ENCODE measurements at places on chromosomes 12 and 14.
A peak's percentile ranks its signal among the peaks of the same experiment; 100 is the strongest.

DNA sequence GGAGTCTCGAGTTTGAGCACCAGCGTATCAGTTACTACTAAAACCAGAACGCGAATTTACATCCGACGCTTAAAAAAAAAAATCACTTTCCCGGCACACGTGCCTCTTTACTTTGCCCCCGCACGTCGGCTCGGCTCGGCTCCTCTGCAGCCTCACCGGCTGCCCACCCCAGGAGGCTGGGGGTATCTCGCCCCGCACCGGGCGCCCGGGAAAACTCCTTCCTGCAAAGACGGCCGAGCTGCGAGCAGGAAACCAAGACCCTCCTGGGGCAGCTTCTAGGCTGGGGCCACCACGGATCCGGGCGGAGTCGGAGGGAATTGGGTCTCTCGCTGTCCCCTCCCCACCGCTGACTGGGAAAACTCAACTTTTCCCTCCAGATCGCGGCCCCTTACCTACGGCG, 610 bp downstream of the VSIG10 start:
- peak; percentile 38 for DNase-seq

DNA sequence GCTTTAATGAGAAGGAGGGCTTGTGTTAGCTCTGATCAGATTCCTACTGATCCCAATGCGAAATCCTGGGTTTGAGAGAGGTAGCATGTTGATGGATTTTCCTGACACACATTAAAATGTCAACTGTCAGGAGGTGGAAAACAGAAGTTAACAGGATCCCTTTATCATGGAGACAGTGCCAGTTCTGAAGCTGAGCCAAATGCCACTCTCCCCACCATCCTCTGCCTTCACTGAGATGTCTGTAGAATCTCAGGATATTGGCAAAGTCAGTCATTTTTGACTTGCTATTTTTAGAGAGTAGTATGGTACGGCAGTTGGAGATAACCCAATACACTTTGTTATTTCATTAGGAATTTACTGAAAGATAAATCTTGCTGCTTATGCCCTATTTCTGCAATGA, 1816.2 kb upstream of the FLRT2 start:
- no peak for DNase-seq

- no peak for DNase-seq
Measured at GRCh38 chr12:116217045-116217735, 60.3 kb downstream of the MED13L start.

GRCh38 chr14:65153101-65153500, 50.8 kb upstream of the MAX start:
- DNase-seq = no peak

DNA sequence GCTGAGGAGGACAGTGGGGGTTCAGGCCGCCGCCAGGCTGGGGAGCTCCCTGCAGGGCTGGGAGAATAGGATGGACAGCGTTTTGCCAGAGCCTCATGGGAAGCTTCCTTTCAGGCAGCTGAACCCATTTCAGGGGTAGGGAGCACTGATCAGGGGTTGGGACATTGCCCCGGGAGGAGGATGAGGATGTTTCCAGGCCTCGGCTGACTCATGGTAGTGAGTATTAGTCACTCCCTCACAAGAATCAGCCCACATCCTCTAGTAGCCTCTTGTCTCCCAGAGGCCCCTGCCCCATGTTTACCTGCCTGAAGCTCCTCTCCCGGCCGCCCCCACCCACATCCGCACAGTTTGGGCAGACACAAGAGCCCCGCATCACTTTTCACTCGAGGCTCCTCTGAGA, 89.8 kb downstream of the ZFP36L1 start:
- DNase-seq = peak; percentile 64

DNA sequence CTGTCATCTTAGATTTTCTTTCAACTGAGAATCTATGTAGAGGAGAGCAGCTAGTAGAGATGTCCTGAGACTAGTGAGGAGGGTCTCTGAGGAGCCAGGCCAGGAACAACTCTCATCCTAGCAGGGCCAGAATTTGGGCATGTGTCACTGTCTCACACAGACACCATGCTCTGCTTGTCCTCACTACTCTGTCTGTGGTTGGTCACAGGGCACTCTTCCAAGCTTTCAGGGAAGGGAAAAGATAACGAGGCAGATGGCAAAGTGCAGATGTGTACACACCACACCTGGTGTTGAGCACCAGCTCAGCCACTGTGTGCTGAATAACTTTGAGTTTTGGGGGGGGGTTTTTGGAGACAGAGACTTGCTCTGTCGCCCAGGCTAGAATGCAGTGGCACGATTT, 2.5 kb downstream of the SSPN start:
- no peak for DNase-seq

DNA sequence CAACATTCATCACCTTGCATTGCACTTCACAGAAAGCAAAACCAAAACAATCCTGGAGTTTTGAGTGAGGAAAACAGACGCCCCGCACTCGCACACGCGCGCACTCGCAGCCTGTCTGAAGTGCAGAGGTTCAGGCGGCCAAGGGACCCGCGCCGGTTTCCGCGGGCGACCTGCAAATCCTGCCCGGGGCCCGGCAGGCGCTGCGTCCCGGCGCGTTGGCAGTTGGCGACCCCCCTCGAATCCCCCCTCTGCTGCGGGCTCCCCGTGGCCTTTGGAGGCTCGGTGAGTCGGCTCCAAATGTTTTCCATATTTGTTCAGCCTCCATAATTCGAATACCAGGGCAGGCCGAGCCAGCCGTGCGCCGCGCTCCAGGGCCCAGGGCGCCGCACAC, at the start of gene SSPN:
TSS of gene SSPN (plus strand) at position 324 of the 391 bp plus-strand sequence. CDS start 100 bp downstream, outside the sequence.
- peak; percentile 77 for DNase-seq

DNA sequence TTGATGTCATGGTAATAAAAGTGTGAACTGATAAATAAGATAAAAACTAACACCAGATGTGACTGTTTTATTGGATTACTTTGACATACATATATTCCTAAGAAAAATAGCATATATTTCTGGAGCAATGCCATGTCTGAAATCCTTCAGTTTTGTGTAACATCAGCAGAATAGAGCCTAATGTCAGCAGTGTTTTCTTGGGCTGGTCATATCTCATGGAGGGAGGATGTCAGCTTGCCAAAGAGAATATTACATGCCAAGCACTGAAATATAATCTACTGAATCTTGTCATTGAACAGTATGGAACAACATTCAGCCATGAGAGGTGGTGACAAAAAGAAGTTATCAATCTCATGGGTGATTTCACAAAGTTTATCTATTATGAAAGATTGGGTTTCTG, 220.3 kb downstream of the KLHL28 start:
- DNase-seq = peak; percentile 4

GRCh38 chr12:107396991-107397390, 288.6 kb upstream of the PWP1 start:
- no peak for DNase-seq

All from cardiac muscle cell (in vitro differentiated cells and primary cell).